H9 (cell line): ENCODE measurements at places on chromosomes 1 and 21.

GRCh38 chr1:74790453-74790852, 57.5 kb downstream of the TYW3 start:
- no peak for DNase-seq

DNA sequence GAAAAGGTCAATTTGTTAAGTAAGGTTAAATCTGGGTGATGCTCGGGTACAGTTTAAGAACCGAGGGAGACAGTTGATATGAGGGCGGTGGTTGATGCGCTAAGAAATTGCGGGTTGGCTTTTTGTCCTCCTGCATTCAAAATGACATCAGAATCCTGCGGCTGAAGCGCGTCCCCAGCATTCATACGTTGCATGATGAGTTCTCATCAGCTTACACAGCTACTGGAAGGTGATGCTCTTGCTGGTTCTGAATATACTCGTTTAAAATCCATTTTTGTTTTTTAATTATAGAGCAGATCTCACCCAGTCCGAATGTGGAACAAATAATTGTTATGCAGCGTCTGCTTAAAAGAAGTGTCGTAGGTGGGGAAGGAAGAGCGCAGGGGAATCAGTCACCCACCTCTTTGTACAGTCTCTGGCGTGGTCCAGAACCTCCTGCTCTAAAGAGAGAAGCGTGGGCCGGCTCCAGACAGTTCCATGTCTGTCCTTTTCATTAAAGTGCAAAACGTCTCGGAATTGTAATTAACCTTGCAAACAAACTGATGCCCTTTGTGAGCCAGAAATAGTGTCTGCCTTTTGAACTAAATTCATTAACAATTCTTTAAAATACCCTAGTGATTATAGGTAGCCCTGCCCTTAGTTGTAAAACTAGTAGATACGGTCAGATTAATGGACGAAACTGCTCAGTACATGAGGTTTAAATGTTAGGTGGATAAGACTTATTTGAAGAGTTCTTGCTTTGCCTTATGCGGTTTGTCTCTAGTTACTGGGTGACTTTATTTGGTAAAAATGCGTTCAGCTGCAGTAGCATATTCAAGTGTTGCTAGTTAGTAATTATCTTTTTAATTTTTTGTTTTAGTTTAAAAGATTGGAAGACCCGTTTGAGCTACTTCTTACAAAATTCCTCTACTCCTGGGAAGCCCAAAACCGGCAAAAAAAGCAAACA, 741 bp downstream of the RGS2 start:
- no peak for DNase-seq

- DNase-seq = peak; percentile 18
Measured at GRCh38 chr1:109821221-109821669, 57.5 kb upstream of the EPS8L3 start.

DNA sequence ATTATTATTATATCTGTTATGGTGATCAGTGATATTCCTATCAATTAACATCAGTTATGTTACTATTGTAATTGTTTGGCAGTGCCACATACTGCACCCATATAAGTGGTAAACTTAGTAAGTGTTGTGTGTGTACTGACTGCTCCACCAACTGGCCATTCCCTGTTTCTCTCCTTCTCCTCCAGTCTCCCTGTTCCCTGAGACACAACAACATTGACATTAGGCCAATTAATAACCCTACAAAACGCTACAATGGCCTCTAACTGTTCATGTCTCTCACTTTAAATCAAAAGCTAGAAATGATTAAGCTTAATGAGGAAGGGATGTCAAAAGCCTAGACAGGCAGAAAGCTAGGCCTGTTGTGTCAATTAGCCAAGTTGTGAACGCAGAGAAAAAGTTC, 6.6 kb upstream of the THRAP3 start:
- no peak for DNase-seq

DNA sequence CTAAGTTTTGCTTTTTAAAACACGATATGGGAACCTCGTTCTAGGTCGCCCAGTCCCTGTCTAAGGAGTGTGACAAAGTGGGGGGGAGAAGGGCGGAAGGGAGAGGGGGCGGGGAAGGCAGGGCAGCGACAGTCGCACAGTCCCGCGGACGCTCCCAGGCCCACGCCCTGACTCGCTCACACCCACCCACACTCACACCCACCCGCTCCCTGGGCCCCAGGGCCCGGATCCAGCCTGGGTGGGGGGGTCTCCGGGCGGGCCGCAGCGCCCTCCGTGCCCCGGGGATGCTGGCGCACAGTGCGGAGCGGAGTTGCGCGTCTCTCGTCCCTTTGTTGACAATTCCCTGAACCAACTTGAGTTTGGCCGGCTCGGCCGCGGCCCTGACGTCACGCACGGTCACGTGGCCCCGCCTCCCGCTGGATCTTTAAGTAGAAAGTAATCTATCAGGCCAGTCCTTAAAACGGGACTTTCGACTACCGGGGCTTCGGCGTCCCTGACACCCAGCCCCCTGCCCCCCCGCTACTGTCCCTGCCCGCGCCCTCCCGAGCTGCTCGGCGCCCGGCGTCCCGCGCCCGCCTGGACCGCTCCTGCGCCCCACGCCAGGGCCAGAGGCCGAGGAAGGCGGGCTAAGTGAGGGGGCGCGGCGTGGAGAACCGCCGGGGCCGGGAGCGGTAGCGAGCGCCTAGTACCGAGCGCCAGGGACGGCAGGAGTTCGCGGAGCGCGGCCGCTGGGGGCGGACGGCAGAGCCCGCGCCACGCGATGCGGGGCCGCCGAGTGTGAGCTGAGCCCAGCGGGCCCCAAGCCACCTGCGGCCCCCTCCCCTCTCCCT, at the start of gene FOXD3:
TSS of gene FOXD3 (plus strand) at position 454 of the 830 bp plus-strand sequence. CDS start 492 bp downstream, outside the sequence.
- peak; percentile 92 for DNase-seq

GRCh38 chr1:114203595-114204128, 50.0 kb upstream of the SYT6 start:
- DNase-seq = no peak

DNA sequence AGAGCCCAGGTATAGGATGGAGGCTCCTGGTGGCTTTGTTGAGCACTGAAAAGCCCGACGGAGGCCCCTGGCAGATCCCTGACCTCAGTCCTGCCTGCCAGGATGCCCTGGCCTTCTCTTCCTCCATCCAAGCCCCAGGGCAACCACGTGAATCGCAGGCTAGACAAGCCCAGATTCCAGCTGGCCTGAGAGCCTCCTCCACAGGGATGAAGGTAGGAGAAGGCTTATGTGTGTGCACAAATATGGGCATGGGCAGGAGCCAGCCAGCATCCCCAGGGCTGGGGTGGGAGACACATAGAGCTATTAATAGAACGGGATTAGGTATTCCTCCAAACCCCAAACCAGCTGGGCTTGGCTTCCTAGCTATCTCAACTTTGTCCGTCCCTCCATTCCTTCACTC, 4.0 kb upstream of the EXTL1 start:
- DNase-seq = peak; percentile 8

DNA sequence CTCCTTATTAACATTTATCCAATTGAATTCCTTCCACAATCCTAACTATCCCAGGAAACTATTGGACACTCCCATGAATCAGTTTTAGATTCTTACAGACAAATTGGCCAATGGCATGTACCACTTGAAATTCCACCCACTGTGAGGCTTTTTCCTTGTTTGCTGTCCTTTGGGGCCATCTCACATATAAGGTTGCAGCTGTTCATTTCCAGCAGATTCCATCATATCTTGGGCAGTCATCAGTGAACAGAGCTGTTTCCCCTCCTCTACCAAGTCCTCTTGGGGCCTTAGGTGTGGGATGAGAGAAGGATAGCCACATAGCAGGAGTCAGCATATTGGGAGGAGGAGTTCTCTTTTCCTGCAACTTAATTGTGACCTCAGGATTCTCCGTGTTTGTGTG, 109.1 kb downstream of the HHAT start:
- DNase-seq = no peak

DNA sequence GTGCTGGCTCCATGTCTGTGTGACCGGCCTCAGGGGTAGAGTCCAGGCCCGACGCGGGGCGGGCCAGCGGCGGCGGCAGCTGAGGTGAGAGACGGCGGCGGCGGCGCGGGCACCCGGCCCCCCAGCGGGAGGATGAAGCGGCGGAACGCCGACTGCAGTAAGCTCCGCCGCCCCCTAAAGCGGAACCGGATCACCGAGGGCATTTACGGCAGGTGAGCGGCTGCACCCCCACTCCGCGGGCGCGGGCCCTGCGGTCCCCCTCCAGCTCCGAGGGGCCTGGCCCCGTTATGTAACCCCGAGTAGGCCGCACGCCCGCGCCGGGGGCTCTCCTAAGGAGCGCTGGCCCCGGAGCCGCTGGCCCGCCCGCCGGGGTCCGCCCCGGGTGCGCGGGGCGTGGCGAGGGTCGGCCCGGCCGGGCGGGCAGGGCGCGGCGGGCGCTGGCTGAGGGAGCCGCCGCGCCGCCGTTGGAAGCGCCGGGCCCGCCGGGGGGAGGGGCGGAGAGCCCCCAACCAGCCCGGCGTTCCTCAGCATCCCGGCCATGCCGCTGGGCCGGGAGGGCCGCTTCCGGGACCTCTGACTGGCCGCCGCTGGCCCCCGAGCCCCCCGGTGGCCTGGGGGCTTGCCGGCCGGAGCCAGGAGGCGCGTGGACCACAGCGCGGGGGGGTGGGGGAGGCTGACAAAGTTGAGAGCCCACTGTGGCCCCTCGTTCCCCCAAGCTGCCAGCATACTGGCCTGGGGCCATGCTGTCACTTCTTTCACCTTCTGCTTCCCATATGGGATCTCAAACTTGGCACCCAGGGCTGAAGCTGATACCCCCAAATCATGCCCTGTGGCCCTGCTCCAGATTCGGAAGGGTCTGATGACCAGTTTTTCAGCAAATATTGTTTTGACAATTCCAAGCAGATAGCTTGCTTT, 527 bp downstream of the MACO1 start:
- peak; percentile 39 for DNase-seq
